ENCODE measurements at places on chromosomes 6 and 20. TPM values are rescaled to one million over a fixed set of nuclear protein-coding genes. Genes with fewer than 3 reads are reported as not detected.

DNA sequence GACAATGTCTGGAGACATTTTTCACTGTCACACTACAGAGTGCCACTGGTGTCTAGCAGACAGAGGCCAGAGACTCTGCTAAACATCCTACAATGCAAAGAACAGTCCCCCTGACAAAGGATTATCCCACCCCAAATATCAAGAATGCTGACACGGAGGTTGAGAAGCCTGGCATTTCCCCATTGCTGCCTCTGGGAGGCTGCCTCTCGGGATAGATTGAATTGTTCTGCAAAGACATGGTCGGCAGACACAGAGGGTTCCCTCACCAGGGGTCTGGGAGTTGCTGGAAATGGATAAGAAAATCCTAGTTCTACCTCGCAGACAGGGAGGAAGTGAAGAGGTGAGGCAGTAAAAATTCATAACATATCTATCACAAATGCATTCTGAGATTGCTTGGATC, 166.4 kb upstream of the AGPAT4 start:
- no peaks in the 10 kb centered on the region for H3K36me3 ChIP-seq
- peaks cover 1% of the 10 kb centered on the region for H3K4me1 ChIP-seq
- peak overlapping the region; percentile 40 for H3K27ac ChIP-seq
- no peaks in the 10 kb centered on the region for H3K27me3 ChIP-seq
- no peak overlapping the region for H3K4me3 ChIP-seq

DNA sequence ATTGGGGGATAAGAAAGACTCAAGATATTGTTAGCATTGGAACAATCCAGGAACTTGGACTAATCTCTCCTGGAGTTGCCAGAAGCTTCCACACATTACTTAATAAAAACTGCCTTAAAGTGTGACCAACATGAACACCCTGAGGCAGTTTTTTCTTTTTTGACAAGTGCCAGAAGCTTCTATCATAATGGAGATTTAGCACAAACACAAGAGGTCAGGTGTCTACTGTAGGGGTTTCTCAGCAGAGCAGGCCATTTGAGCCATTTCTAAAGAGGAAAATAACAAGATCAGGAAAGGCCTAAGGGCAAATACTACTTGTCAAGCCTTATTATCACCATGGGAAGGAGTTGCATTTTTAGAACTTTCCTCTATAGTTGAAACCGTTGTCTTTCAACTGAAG, 361.5 kb downstream of the EPM2A start:
- no peaks in the 10 kb centered on the region for H3K36me3 ChIP-seq
- H3K27ac ChIP-seq = no peak overlapping the region
- no peaks in the 10 kb centered on the region for H3K4me1 ChIP-seq
- no peaks in the 10 kb centered on the region for H3K27me3 ChIP-seq

Gene PRPH2
- 1.6 TPM for total RNA-seq

DNA sequence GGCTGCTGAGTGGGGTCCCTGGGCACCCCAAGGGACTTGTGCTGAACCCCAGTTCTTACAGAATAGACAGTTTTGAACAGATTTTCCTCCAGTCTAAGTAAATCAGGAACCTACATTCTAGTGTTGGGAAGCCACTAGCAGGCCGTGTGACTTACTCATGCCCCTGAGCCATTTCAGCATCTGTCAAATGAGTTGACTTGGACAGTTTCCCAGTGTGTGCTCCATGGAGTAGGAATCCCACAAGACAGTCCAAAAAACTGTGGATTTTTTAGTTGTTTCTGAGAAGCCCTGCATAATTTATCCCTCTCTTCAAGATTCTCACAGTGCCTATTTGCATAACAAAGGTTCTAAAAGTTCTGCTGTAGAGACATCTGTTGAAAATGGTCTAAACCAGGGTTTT, 2.1 kb downstream of the GABRR2 start:
- H3K27me3 ChIP-seq = no peaks in the 10 kb centered on the region
- no peak overlapping the region for H3K27ac ChIP-seq
- H3K4me3 ChIP-seq = no peak overlapping the region
- H3K4me1 ChIP-seq = no peaks in the 10 kb centered on the region

DNA sequence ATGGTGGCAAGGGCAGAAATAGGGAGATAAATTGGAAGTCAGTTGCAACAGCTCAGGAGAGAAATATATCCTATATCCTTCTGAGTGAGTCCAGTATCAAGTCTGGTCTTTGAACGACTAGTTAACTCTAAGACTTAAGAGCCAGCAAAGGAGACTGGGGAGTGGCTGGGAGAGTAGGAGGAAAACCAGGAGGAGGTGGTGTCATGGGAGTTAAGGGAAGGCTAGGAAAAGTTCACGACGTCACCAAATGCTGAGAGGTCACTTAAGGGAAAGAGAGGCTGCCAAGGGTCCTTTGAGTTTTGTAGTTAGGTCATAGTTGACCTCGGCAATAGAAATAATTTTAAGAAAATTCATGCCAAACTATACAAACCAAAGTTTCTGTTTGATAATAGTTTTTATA, 25.1 kb downstream of the ACOT13 start:
- no peak for DNase-seq
- H3K27me3 ChIP-seq = no peaks in the 10 kb centered on the region
- H3K27ac ChIP-seq = no peak overlapping the region
- H3K36me3 ChIP-seq = no peaks in the 10 kb centered on the region
- no peaks in the 10 kb centered on the region for H3K4me1 ChIP-seq

Gene VSX1
- total RNA-seq = 0.41 TPM

DNA sequence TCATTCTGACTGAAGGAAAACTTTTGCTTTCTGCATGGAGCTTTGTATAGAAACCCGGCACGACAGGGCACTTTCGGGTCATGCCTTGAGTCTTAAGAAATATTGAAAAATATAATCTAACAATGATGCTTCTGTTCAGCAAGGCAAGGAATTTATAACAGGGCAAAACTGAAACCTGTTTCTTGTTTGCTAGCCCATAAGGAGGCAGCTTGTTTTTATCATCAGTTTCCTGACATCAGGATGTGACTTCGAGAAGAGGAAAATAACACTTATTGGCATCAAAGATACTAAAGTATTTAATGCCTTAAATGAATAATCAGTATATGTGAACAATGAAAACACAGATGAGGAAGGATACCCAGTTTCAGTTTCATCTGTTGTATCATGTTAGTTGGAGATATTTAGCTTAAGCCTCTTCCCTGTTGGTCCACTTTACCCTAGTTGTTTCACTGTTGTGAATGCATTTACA, 146.5 kb downstream of the CDKAL1 start:
- no peak for DNase-seq
- no peaks in the 10 kb centered on the region for H3K27me3 ChIP-seq
- H3K4me1 ChIP-seq = no peaks in the 10 kb centered on the region
- H3K4me3 ChIP-seq = no peak overlapping the region

Gene BANF2
- not detected for total RNA-seq

DNA sequence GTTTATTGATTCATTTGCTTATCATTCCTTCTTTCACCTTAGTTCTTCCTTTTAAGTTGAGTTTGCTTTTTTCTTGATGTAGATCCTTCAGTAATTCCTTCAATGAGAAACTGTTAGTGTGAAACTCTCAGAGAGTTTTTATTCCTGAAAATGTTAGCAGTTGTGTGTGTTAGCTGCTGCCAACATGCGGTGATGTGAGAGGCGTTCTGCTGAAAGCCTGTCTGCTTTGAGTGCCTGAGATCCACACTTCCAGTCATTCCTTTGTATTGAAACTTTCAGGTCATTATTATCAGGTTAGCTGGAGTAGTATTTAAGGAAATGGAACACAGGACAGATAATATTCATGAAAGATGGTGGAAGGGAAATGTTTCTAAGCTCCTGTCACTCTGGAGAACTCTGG, 70.0 kb upstream of the SUPT3H start:
- H3K27me3 ChIP-seq = no peaks in the 10 kb centered on the region
- peaks cover 2% of the 10 kb centered on the region for H3K4me1 ChIP-seq
- H3K27ac ChIP-seq = no peak overlapping the region
- H3K4me3 ChIP-seq = no peak overlapping the region

GRCh38 chr6:118748311-118749062, 97.1 kb upstream of the CEP85L start:
- no peak overlapping the region for H3K4me3 ChIP-seq
- no peaks in the 10 kb centered on the region for H3K27me3 ChIP-seq
- no peaks in the 10 kb centered on the region for H3K4me1 ChIP-seq

DNA sequence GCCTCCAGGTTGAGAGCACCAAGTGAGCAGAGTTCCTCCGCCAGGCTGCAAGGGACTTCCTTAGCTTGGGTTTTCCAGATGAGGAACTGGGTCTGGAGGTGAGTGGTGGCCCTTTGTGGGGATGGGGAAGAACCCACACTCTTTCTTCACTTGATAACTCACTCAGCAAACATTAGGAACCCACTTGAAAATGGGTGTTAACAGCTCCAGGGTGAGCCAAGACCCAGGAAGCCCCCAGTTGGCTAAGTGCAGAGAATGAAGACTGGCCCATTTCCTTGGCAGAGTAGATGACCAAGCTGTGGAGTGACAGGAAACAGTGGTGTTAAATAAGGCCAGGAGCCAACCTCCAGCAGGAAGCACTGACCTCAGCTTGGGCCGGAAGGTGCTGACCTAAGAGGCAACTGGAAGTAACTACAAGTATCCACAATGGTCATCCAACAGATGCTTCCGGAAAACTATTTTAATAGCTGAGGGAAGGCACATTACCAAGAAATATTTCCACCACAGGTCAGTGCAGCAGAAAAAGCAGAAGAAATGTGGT, 22.7 kb downstream of the MRPL14 start:
- no peaks in the 10 kb centered on the region for H3K27me3 ChIP-seq
- peaks cover 4% of the 10 kb centered on the region for H3K36me3 ChIP-seq
- DNase-seq = no peak
- H3K27ac ChIP-seq = no peak overlapping the region
- H3K4me3 ChIP-seq = no peak overlapping the region
- H3K4me1 ChIP-seq = no peaks in the 10 kb centered on the region

DNA sequence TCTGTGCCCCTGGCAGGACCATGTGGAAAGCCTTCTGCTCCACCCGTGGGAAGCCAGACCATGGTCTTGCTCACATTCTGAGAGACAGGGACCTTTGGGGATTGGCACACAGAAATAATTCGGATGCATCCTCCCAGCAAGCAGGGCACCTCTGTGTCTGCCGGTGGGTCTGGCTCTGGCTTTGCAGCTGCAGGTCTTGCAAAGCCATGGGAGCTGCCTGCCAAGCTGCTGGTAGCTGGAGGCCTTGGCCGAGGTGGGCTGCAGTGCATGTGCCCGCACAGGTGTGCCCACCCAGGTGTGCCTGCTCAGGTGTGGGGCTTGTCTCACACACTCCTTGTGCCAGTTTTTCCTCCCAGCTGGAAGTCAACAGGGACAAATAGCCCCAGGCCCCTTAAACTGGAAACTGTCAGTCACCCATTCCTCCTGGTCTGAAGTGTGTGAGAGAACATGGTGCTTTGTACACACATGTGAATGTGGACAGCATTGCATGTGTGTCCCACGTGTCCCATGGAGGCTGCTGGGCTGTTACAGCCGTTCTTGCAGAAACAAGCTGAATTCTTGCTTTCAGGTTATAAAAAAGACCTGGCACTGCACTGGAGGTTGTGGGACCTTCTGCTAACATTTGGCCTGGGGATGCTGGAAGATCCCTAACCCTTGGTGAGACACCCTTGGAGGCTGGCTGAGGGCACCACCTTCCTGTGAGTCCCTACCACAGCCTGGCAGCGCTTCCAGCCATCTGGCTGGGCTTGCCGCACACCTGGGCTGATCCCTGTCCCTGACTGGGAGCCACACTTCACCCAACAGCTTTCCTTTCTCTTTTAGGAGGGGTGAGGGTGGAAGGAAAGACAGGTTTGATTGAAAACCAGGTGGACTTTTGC, 54.9 kb upstream of the SMOC2 start:
- no peak overlapping the region for H3K27ac ChIP-seq
- peaks cover 5% of the 10 kb centered on the region for H3K36me3 ChIP-seq
- H3K27me3 ChIP-seq = no peaks in the 10 kb centered on the region
- peak; percentile 51 for DNase-seq
- H3K4me3 ChIP-seq = no peak overlapping the region
- H3K4me1 ChIP-seq = no peaks in the 10 kb centered on the region

Gene PI16
- total RNA-seq = 1.7 TPM

- no peak overlapping the region for H3K27ac ChIP-seq
- DNase-seq = no peak
- no peaks in the 10 kb centered on the region for H3K27me3 ChIP-seq
- H3K36me3 ChIP-seq = no peaks in the 10 kb centered on the region
- H3K4me3 ChIP-seq = no peak overlapping the region
- peaks cover 4% of the 10 kb centered on the region for H3K4me1 ChIP-seq
Measured at GRCh38 chr6:38272222-38272621, 367.5 kb downstream of the BTBD9 start.

DNA sequence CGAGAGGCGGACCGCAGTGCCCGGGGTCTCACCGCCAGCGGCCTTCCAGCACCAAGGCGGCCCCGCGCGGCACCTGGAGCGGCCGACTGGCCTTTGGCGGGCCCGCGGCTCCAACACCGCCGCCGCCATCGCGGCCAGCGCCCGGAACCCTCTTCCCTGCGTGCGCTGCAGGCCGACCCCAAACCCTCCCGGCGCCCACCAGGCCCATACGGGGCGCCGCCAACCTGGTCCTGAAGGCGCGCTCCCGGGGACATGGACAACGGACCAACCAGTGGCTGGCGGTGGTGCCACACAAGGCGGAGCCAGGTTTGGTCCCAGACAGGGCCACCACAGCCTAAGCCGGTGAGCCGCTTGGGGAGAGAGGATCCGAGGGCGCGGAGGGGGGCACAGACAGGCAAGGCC, 1514.8 kb upstream of the DEFB115 start:
- DNase-seq = no peak
- no peaks in the 10 kb centered on the region for H3K4me1 ChIP-seq
- no peak overlapping the region for H3K27ac ChIP-seq
- no peaks in the 10 kb centered on the region for H3K36me3 ChIP-seq
- H3K4me3 ChIP-seq = no peak overlapping the region

DNA sequence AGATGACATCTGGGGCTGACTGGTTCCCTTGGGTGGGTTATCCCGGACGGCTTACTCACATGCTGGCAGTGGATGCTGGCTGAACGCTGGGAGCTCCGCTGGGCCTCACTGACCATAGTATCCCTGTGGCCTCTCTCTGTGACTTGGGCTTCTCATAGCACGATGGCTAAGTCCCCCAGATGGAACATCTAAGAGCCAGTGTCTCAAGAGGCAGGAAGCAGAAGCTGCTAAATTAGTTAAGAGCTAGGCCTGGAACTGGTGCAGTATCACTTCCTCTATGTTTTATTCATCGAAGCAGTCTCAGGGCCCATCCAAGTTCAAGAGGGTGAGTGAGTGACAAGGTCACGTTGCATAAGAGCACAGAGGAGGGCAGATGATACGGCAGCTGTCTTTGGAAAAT, 116.5 kb upstream of the LAMP5 start:
- no peak for DNase-seq
- H3K27me3 ChIP-seq = no peaks in the 10 kb centered on the region
- H3K36me3 ChIP-seq = peaks cover under 1% of the 10 kb centered on the region
- H3K4me3 ChIP-seq = no peak overlapping the region
- H3K4me1 ChIP-seq = no peaks in the 10 kb centered on the region

Measured in kidney (tissue), 22 donors.